IMR-90 (cell line): ENCODE measurements at places on chromosomes 11 and 22. TPM values are rescaled to one million over a fixed set of nuclear protein-coding genes. Genes with fewer than 3 reads are reported as not detected.

Gene TMEM45B
- total RNA-seq, result not detected in 2 replicates

Gene BCL2L13
- 77.5 and 86.7 TPM in 2 replicates for total RNA-seq

Gene KCNQ1OT1
- total RNA-seq, result 1.9 and 2.0 TPM in 2 replicates

Gene RPS13
- 548 and 1,189 TPM in 2 replicates for total RNA-seq
